ENCODE measurements at places on chromosomes 3 and 15.

GRCh38 chr3:29903600-29903999 lies 622.7 kb downstream of the RBMS3 start:
- no peak for DNase-seq

GRCh38 chr3:157103860-157104259 lies 56.1 kb downstream of the CCNL1 start:
- DNase-seq = no peak

- no peak for DNase-seq
Measured at GRCh38 chr3:32619395-32619794, 48.7 kb upstream of the DYNC1LI1 start.

GRCh38 chr3:73024836-73025235 lies 28.2 kb downstream of the PPP4R2 start:
- DNase-seq = no peak

GRCh38 chr3:86634361-86634760 lies 356.6 kb downstream of the VGLL3 start:
- DNase-seq = no peak

- DNase-seq = no peak
Measured at GRCh38 chr3:99315896-99316295, 322.5 kb upstream of the COL8A1 start.

DNA sequence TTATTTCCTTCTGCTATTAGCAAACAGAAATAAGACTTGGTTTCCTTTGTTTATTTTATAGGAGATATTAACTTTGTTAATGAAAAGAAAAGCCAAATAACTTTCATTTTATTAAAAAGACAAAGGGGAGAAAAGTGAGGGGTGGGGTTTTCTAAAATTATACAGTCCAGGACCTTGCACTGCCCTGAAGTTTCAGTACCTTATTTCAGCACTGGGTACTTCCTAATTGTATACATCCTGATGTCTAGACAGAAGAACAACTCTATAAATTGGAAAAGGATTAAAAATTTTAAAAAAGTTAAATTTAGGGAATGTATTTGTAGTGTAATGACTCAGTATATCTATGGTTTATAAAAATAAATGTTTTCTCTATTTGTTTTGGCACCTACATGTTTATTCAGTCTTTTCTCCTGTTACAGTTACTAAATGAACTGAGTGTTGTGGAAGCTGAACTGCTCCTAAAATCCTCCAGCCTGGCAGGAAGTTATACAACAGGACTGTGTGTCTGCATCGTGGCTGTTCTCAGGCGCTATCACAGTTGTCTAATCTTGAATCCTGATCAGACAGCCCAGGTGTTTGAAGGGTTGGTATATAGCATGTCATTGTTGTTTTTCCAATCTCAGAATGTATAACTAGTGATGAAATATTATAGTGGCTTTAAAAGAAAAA lies 27.6 kb upstream of the P2RY13 start:
- no peak for DNase-seq

Measured in cortex of kidney (tissue), 1 donor.